ENCODE measurements at places on chromosomes 3 and 15.

DNA sequence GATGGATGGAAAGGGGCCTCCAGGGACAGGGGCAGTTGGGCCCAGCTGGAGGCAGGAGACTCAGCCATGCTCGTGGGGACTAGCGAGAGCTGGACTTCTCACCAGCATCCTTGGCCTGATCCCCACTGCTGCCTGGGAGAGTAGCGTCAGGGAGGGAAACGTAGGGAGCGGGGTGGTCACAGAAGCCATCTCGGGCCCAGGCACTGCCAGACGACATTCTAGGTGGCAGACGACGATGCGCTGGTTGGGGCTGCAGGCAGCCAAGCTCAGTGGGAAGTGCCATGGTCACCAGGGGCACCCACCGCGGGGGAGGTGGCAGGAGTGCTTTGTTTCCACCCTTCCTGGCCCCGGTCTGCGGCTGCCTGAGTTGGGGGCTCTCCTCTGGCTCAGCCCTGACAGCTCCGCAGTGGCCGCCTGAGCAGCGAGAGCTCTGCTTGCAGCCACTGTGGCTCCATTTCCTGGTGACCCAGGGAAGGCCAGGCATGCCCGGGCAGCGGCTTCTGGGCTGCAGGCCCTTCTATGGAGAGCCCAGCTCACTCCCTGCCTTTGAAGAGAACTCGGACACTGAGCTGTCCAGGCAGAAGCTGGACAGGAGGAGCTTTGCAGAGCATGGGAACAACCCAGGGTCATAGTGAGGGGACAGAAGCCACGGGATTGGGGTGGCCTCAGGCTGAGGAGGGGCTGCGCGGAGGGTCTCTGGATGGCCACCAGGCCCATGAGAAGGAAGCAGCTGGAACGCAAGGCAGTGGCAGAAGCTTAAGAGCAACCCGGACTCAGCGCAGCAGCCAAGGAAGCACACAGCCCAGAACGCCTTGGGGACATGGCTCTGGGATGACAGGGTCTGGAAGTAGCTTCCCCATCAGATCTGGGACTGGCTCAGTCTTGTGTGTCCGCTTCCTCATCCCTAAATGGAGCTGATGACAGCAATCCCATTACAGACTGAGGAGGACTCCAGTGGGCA lies 30.8 kb downstream of the KLHL25 start:
- no peak for DNase-seq

GRCh38 chr3:64031540-64032508 lies 8.5 kb upstream of the PSMD6 start:
- no peak for DNase-seq

DNA sequence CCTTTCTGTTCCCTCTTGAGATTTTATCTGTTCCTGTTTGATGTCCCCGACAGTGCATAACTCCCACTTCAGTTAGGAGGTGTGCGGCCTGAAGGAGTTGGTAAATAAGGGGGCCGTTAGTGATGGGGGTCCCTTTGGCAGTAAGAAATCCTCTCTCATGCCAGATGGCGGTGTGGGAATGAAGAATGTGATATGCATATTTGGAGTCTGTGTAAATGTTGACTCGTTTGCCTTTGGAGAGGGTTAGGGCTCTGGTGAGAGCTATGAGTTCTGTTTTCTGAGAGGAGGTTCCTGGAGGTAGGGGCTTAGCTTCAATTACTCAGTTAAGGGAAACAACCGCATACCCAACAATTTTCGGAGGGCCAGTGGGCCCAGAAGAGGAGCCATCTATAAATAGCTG lies 38.8 kb upstream of the RNF7 start:
- DNase-seq, result no peak

DNA sequence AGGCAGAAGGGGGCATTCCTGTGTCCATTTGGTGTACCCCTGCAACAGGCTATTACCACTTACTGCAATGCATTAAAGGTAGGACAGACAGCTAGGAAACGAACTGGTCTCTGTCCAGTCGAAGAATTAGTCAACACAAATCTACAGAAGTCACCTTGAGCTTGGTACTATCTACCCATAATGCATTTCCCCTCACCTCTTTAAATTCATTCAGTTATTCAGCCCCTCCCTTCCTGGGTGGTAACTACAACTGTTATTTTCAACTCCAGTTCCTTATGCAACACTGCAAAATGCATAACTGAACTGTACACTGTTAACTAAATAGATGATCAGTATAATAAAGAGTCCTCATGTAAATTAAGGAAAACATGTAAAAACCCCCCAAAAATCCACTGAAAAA lies 77.6 kb downstream of the MAGI1 start:
- DNase-seq, result no peak

DNA sequence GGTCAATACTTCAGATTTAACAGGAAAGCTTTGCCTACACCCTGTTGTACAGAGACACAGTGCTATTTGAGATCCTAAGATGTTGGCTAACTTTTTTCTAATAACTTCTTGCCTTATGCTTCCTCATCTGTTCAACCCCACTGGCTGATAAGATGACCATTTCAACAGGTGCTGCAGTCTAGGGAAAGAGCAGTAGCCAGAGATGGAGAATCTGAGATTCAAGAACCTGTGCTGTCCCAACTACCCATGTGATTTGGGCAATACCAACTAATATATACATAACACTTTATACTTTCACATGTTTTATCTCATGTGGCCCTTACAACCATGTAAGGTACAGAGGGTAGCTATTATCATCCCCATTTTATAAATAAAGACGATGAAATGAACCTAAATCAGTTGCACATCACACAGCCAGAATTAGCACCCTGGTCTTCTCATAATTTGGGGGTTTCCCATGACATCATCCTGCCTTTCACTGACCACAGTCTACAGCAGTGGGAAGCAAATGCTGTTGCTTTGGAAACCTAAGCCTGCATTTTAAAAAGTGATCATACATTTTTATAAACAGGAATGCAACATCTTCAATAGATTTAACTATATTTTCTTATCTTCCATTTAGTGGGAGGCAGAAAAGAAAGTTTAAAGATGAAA lies 9.7 kb downstream of the TTC23 start:
- no peak for DNase-seq

DNA sequence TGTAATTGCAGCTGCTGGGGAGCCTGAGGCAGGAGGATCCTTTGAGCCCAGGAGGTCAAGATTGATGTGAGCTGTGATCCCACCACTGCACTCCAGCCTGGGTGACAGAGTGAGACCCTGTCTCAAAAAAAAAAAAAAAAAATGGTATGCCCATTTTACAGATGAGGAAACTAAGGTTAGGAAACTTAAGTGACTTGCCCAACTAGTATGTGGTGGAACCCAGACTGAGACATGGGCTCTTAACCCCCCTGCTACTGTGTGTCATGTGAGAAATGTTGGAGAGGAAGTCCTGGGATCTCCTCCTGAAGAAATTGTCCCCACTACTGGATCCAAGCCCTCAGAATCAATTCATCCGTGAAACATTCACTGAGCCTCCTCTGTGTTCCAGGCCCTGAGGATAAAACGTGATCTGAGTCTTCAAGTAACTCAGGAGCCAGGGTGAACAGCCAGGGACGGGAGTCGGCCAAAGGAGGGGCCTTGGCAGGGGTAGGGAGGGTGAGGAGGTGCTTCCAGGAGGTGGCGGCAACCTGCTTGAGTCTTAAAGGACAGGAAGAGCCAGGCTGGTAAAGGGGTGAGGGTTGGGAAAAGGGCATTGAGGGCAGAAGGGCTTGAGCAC lies 19.6 kb upstream of the RNU6-1 start:
- DNase-seq, result no peak

DNA sequence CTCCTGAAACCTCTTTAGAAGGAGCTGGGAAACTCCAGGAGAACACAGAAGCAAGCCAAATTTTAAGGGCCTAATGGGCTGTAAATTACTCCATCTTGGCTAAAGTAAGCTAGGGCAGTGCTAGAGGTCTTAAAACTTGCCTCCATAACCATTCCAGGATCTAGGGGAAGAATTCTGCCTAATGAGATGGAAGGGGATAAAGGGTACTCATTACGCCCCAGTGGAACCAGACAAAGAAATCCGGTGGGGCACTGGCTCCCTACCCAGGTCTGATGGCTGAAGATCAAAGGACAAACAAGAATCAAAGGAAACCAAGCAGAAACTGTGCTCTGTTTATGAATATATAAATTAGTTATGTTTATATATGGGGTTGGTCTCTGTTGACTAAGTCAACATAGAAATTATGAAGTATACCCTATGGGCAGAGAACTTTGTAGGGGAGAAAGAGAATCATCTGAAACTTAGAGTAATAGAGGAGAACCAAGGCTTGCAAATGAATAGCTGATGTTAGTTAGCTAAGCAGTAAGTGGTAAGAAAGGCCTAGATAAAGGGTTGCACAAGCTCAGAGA lies 57.8 kb downstream of the NCEH1 start:
- DNase-seq, result no peak

DNA sequence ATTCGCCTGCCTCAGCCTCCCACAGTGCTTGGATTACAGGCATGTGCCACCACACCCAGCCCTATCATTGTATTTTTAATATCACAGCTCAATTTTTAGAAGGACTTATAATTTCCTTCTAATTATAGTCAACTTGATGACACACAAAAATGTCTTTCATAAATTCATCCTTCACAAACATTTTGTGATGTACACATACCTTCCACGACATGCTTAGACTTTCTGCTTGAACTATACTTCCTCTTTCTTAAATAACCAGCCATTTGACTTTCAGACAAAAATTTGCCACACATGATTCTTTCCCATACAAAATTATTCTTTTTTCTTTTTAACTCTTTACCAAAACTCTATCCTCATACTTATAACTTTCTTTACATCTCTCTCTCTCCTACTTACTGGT lies 48.4 kb upstream of the CCK start:
- DNase-seq, result no peak

- DNase-seq, result no peak
Observed at GRCh38 chr3:24986612-24987011, 441.5 kb upstream of the RARB start.

DNA sequence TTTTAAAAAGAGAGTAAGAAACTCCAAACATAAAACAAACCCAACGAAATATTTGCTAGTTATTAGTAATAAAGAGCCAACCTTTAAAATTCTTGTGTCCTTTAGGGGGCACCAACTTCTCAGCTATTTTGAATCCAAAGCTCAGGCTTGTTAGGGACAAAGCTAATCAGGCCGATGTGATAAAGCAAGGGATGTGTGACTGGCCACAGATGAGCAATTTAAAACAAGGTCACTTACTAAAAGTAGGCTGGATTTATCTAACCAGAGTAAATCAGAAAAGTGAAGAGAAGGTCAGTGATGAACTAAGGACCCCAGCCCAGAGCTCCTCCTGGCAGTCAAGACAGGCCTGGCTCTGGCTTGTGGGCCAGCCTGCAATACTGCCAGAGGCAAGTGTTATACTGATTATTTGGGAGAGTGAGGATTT lies 108.5 kb downstream of the CYP19A1 start:
- no peak for DNase-seq

- DNase-seq, result no peak
Observed at GRCh38 chr15:36330598-36330997, 248.8 kb upstream of the CDIN1 start.

Data from central memory CD4-positive, alpha-beta T cell (primary cell).